NCI-H1417 (cell line): ENCODE measurements at places on chromosomes 1 and 21.

- DNase-seq, result no peak
These were observed 21.6 kb downstream of the GABPA start for GRCh38 chr21:25756190-25756932.

DNA sequence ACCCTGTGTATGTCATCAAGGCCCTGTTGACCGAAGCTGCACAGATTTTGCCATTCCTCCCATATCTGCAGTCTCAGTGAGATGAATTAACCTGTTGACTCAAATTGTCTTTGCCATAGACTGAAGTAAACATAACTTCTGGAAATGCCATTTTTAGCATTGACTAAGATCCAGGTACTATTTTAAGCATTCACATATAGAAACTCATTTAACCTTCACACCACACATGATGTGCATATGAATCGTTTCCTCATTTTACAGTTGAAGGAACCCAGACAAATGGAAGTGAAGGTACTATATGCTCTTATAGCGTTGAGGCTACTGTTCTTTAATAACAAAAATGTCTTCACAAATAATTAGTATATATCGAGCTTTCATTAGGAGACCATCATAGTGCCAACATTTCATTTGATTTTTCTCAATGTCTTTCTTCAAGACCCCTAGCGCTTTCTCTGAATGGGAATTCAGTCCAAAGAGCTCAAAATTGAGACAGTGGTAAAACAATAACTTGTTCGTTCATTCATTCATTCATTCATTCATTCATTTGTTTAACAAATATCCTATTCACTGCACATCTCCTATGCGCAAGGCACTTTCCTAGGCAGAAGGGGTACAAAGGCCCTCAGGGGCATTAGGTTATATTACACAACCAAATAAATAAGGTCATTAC is 444.7 kb downstream of the ADGRL2 start:
- DNase-seq, result no peak

- no peak for DNase-seq
These were observed 75.9 kb downstream of the DHRS3 start for GRCh38 chr1:12542138-12542465.

DNA sequence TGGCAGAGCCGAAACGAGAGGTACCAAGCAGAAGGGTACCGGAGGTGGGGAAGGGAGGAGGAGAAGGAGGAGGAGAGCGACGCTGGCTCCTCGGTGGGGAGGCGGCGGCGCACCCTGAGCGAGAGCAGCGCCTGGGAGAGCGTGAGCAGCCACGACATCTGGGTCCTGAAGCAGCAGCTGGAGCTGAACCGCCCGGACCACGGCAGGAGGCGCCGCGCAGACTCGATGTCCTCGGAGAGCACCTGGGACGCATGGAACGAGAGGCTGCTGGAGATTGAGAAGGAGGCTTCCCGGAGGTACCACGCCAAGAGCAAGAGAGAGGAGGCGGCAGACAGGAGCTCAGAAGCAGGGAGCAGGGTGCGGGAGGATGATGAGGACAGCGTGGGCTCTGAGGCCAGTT is 32.4 kb downstream of the STYXL2 start:
- no peak for DNase-seq

DNA sequence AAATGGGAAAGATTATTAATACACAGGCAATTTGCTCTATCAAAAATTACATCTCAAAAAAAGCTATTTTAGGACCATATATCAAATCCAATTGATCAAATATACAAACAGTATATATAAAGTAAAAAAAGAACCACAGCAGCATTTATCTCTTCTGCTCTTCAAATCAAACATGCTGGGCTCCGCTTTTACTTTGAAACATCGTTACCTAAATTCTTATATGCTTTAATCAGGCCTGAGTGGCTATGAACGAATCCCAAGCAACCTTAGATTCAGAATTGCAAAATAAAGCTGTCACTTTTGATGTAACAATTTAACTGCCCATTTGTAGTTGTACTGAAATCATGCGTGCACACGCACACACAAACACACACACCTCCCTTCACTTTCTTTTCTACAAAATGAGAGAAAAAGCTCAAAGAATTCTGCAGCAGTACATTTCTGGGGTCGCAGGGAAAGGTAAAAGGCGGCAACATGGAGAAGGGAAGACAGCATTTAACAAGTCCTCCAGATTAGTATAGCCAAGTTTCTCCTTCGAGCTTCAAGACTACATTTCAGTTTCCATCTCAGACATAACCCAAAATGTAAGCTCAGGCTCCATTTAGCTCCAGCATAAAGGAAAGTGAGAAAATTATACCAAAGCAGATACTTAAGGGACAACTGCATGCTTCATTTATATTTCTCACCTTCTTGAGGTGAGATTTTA is 92.2 kb upstream of the TTC39A start:
- no peak for DNase-seq

DNA sequence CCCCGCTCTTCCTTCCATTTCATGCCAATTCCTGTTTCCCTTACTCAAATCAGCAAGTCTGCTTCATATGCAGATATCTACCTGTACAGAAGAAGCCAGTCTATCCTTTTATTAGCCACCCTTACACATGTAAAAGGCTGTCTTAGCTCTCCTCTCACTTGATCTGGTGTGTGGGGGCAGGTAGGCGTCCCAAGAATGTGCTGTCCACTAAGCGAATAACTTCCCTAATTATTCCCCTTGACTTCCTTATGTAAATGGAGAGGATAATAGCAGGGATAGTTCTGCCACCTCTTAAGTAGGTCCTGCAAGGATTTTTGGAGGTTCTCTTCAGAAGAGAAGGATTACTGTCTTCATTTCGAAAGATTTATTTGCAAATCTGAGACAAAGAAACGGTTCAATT is 160.4 kb downstream of the TTLL7 start:
- DNase-seq, result no peak

GRCh38 chr1:231722356-231722755 is 95.8 kb downstream of the DISC1 start:
- no peak for DNase-seq

GRCh38 chr1:179767177-179767581 is 24.1 kb downstream of the FAM163A start:
- no peak for DNase-seq
